ENCODE measurements at places on chromosomes 4 and X.

GRCh38 chr4:3417448-3417847 is 24.3 kb upstream of the HGFAC start:
- DNase-seq, result no peak

DNA sequence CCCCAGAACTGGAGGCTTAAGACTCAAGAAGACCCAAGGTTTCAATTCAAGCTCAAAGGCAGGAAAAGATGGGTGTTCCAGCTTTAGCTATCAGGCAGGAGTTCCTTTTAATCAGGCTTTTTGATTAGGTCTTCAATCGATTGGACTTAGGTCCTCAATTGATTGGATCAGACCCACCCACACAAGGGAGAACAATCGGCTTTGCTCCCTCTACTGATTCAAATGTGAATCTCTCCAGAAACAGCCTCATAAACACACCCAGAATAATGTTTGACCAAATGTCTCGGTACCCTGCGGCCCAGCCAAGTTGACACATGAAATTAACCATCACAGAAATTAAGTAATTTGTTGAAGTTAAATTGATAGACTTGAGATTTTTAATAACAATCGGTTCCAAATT is 917.1 kb upstream of the FTHL17 start:
- DNase-seq, result no peak

DNA sequence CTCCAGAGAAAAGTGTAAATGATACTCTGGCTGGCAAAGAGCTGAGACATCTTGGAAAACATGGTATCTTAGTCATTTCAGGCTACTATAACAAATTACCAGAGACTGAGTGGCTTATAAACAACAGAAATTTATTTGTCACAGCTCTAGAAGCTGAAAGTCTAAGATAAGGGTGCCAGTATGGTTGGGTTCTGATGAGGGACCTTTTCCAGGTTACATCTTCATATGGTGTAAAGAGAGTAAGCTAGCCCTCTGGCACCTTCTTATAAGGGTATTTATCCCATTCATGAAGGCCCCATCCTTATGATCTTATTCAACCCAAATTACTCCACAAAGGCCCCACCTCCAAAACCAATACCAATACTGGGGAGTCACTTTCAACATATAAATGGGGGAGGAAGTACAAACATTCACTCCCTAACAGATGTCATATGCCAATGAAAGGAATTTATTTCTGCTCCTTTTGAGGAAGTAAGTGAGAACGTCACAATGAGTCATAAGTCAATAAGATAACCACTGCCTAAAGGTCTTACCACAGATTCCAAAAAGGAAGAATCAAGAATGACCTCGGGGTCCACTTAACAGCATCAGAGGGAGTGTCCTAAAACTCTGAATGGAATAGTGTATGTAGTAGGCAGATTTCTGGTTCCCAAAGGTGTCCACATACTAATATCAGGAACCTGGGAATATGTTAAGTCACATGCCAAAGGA is 246.6 kb downstream of the OPHN1 start:
- DNase-seq, result no peak

GRCh38 chrX:47878198-47878597 is 41.5 kb downstream of the ZNF81 start:
- DNase-seq, result no peak

DNA sequence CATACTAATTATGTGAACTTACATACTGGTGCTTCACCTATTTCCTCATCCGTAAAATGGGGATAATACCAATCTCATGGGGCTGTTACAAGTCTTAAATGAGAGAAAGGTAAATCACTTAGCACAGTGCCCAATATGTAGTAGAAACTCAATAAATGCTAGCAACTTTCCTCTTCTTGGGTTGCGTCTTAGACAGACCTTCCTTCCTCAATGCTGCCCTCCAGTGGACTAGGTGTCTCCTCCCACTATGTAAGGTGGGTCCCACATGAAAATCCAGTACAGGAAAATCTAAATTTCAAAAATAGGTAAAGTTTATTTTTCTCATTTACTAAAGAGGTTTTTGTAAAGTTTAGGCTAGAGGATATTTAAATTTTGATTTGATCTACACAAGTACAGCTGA is 20.6 kb downstream of the ZDHHC9 start:
- DNase-seq, result no peak

DNA sequence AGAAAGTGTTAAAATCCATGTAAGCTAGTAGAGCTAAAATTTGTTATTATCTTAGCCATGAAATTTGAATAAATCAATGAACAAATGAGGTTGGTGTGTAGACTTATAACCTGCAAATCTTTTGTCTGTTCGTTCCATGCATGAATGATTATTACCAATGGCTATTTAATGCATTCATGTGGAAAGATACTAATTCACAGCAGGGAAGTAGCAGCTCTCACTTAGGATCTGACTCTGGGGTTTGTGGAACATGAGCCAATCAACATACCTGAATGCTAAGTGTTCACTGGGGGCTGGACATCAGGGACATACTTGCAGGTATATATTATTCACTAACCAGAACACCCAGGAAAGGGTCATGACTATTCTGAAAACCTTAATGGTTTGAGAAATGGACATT is 444.1 kb downstream of the STIM2 start:
- DNase-seq, result no peak

DNA sequence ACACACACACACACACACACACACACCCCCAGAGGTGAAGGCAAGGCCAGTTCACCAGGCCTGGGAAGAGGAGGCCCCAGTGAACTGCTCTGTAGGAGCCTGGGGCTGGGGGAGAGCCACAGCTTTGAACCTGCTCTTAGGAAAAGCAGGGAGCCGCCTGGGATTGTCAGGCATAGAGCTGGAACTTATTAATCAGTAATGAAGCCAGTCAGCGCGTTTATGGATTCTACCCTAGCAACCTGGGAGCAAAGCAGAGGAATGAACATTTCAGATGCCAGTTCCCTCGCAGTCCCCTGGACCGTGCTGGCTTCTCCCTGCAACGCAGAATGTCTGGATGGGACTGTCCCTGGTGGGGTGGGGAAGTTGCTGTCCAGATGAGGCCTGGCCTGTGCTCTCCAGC is 45.3 kb upstream of the DDX3X start:
- DNase-seq, result no peak

GRCh38 chr4:68132342-68132741 is 2.7 kb upstream of the TMPRSS11F start:
- no peak for DNase-seq

DNA sequence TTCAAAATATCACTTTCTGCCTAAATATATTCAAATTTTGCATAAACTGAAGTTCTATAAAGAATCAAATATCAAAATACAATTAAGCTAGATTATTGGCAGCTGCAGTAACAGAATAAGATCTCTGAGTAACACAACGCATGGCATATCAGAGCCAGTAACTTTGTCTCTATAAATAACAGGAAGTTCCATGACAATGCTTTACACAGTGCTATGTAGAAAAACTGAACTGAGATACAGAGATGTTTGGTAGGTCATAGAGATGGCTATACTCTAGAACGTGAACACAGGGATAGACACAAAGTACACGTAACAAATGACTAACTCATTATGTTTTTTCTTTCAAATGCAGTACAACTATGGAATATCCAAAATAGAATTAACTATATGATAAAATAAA is 18.2 kb downstream of the UBE2D3 start:
- DNase-seq, result no peak

- no peak for DNase-seq
Observed at GRCh38 chrX:118720058-118720707, 7.2 kb upstream of the IL13RA1 start.

GRCh38 chrX:101171883-101172400 is 47.6 kb upstream of the DRP2 start:
- DNase-seq, result no peak

DNA sequence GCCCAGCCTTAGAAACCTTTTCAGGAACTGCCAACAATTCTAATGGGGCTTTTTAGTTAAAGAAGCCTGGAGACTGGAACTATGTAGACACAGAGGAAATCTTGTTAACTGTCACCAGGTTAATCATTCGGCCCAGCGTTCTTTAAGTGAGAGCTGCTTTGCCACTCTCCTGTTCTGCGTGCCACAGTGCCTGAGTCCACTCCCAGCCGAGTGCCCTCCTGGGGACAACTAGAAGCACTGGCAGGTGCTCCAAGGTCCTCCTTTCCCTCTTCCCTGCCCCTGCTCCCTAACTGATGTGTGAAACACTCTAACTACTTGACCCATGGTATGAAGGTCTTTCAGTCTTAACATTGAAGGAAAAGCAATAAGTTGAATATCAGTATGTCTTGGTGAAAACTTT is 151.2 kb upstream of the TLL1 start:
- no peak for DNase-seq

DNA sequence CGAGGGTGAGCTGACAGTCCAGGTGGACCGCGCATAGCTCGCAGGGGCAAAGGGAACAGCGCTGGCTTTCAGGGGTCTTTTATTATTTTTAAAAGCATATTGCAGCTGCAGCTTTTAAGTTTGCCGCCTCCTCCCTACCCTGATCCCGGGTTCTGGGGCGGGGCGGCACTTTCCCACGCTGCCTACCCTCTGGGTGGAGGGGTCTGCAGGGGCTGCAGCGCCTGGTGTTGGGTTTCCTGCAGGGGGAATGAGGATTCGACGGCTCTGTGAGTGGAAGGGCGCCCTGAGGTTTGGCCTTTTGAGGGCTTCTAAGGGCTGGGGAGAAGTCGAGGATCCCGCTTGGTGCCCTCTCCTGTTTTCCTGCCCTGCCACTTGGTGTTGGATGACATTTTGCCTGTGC is 80.7 kb upstream of the SCML1 start:
- DNase-seq, result no peak

DNA sequence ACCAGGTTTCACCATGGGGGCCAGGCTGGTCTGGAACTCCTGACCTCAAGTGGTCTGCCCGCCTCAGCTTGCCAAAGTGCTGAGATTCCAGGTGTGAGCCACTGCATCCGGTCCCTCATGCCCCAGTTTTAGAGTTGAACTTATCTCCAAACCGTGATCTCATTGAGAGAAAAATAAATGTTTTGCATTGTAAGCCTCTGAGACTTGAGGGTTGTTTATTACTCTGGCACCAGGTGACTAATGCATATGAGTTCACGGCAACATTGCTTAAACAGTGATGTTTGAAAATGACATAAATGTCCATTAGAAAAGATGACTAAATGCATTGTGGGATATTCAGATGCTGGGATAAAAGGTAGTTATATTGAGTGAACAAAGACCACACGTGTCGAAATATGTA is 22.9 kb upstream of the FAT1 start:
- no peak for DNase-seq

GRCh38 chr4:26815706-26816105 is 44.9 kb upstream of the STIM2 start:
- DNase-seq, result no peak

DNA sequence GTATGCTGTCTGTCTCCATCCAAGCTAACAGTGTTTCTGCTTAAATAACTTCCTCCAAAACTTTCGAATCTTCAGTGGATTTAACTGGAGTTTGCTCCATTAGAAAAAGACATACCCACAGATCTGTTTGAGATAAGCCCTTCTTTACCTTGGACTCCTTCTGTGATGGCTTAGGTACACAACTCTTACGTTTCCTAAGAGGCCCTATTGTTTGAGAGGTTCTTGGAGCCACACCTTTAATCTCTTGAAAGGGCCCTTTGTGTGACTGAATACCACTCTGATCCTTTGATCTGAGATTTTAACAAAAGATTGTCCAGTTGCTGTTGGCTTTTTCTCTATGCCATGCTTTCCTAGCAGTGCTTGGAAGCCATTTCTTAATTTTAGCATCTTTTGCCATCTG is 92.5 kb downstream of the AKAP4 start:
- no peak for DNase-seq

- DNase-seq, result no peak
Observed at GRCh38 chr4:138579146-138579545, 337.0 kb upstream of the SLC7A11 start.

- no peak for DNase-seq
Observed at GRCh38 chr4:168711197-168712140, 214.6 kb downstream of the PALLD start.

- no peak for DNase-seq
Observed at GRCh38 chr4:122705009-122705408, 27.5 kb upstream of the BBS12 start.

GRCh38 chr4:24330172-24330571 is 254.2 kb downstream of the DHX15 start:
- no peak for DNase-seq

DNA sequence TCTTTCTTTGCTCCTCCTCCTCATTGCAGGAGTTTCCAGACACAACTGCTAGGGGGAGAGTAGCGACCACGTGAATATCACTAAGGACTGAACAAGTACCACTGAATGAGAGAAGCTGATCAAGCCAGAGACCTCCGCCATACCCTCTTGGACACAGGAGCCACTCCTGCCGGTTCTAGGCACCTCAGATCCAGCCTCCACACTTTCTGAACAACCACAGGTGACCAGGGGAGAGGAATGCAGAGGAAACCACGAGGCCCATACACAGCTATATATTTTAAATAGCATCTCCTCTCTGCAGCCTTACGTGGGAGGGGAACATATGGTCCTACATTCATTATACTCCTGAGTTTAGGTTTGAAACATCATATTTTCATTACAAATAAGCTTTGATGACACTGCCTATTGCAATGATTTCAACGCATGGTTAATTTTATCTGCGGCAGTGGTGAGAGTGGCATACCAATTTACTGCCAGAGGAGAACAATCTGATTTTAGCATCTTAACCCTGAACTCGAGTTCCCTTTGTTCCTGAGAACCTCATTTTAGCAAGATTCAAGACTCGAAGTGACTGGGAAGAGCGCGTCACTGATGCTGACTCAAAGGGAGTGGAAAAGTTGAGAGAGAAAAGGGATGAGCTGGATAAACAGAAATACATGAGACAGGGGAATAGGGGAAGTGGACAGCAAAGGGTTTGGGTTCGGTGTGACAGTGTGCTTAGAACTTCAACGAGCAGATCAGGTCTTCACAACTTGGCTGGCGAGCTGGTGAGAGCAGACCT is 231.7 kb upstream of the PPARGC1A start:
- DNase-seq, result no peak
